ENCODE measurements at places on chromosomes 2 and 18. TPM values are rescaled to one million over a fixed set of nuclear protein-coding genes. Genes with fewer than 3 reads are reported as not detected.

Gene ACSL3
- 84.5 TPM for total RNA-seq

Gene RNF144A
- 6.2 TPM for total RNA-seq

Gene PRKAG3
- not detected for total RNA-seq

Gene SCN1A
- total RNA-seq, result not detected

Gene ELOA2
- total RNA-seq, result not detected

Gene ERFE
- 6.3 TPM for total RNA-seq

Gene BARD1
- 9.3 TPM for total RNA-seq

Gene POTEI
- total RNA-seq, result not detected

Gene APLF
- 1.0 TPM for total RNA-seq

Gene M1AP
- total RNA-seq, result not detected

Gene VWA3B
- total RNA-seq, result not detected

Gene DNAH7
- 0.93 TPM for total RNA-seq

Gene LRRTM1
- total RNA-seq, result not detected

Gene ST8SIA5
- total RNA-seq, result 0.02 TPM

Gene LYPD1
- total RNA-seq, result 18.2 TPM

Gene NEMP2
- total RNA-seq, result 5.7 TPM

Gene UGT1A7
- 6.0 TPM for total RNA-seq
